CD4-positive, alpha-beta T cell (primary cell): ENCODE measurements at places on chromosomes 2 and 18.
A peak's percentile ranks its signal among the peaks of the same experiment; 100 is the strongest.

DNA sequence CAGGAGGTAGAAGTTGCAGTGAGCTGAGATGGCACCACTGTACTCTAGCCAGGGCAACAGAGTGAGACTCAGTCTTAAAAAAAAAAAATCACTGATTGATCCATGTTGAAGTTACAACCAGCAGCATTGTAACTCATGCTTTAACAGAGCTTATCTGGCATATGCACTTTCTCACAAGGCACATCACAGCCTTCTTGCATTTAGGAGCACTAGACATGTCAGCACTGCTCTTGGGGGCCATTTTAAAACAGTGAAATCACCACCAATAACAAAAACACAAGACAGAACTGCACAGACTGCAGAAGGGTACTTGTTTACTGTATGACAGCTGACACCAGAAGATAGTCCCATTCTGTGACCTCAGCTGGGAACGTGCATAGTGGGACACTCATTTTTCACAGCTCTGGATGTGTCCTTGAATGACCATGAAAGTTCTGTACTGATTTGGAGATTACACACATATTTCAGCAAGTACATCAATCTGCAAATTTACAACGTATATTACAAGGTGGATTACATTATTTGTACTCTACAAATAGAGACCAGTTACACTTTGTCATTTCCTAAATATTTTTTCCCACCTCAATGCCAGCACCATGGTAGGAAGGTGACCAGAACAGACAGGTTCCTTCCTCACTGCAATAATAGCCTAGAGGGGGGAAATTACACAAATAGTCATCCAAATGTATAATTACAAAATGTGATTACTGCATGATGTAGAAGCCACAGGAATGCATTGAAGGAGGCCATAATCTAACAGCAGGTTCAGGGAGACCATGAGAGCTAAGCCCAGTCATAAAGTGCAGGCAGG lies 35.1 kb downstream of the CCBE1 start:
- DNase-seq, result no peak

DNA sequence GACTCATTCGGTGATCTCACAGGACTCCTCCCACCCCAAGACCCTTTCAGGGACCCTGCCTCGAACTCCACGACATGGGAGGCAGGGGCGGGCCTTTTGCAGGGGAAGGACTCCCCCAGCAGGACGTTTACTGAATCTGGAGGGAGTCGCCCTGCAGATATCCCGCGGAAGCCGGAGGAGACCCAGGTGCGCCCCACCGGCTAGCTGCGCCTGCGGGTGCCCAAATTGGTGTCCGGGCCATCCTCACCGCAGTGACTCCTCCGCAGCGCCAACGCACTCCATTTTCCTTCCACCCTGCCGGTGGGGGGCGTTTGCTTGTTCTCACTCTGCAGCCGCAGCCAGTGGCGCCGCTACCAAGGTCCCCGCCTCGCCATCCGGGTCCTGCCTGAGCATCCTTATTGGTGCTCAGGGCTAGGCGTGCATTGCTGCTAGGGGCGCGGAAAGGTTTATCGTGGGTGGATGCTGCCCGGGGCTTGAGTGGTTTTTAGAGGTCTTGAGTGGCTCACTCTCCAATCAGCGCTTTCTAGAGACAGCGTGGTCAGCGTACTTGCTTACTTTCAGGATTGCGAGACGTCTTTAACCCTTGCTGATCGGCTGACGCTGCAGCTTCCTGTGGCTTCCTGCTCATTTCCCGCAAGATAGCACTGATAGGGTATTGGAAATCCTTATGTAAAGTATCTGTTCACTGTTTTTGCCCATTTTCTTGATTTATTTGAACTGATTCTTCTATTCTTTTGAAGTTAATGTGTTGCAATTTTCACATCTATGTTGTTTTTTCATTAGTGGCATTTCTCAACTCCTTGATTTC lies 81.4 kb downstream of the BIN1 start:
- DNase-seq, result peak; percentile 65

DNA sequence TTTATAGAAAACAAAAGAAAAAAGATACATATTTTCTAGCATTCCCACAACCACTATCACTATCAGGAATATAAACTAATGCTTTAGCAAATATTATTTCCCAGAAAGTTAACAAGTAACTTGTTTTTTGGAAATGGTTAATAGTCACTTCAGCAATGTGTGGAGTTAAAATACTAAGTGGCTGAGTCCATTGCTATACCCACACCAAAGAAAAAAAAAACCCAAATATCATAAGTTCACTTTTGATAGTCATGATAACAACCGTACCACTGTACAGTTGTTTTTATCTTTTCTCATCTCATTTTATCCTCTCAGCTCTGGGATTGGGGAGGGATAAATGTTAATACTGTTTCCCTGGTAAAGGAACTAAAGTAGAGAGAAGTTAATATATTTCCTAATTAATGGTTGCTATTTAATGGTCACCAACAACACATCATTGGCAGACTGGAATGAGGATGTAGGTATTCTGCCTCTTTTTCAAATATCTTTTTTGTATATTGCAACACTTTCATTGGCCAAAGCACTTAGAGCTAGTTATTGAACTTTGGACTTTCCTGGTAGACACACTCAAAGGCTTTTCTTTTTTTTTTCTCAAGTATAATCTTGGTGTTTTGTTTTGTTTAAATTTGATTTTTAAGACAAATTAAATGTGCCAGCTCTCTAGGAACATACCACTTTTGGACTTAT lies 18.4 kb upstream of the KANSL1L start:
- DNase-seq, result no peak

- no peak for DNase-seq
Observed at GRCh38 chr2:105324732-105325131, 4.8 kb downstream of the TGFBRAP1 start.

DNA sequence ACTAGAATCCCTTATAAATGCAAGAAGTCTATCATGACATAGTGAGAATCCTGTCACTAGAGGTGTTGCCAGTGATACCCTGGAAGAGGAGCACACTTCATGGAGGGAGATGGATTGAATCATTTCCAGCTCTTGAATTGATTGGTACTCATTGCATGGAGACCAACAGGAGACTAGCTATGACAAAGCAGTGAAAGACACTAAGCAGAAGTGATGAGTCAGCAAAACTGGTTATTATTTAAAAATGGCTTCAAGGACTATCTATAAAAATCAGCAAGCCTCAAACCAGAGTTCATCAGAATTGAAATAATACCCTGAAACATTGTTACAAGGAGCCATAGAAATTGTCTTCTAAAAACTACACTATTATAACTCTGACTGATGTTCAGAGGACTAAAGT lies 200.3 kb downstream of the PDE11A start:
- DNase-seq, result no peak

DNA sequence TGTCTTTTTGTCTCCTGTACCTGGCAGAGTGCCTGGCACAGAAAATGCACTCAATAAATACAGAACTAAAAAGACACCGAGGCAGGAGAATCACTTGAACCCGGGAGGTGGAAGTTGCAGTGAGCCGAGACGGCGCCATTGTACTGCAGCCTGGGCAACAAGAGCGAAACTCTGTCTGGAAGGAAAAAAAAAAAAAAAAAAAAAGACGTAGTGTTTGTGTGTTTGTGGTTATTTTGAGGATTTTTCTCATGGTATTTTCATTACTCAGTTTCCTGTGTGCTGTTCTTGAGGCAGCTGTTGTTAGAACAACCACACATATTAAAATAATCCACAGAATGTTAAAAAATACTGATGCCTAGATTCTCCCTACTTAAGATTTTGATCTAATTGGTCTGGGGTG lies 519.2 kb upstream of the SPHKAP start:
- DNase-seq, result no peak

DNA sequence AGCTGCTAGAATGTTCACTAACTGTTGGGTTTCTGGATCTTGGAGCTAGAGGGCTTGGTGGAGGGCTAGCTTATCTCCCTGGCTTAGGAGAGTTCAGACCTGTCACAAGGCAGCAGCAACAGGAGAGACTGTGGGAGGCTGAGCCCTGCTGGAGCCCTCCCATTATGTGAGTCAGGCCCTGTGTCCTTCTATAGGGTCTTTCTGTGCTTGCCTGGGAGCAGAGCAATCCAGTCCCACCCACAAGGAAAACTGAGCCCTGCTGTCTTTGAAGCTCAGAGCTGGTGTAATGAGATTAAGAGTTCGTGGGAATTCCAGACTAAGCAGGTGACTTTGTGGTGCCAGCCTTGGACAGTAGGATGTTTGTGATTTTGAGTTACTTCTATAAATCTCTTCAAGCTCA lies 249.0 kb downstream of the TTC32 start:
- DNase-seq, result no peak

GRCh38 chr2:119525614-119526013 lies 1.3 kb upstream of the SCTR start:
- no peak for DNase-seq

- no peak for DNase-seq
Observed at GRCh38 chr2:11932962-11933361, 186.5 kb downstream of the LPIN1 start.

GRCh38 chr2:75356865-75357264 lies 157.5 kb upstream of the TACR1 start:
- DNase-seq, result no peak

GRCh38 chr2:191086706-191087105 lies 64.1 kb downstream of the STAT4 start:
- no peak for DNase-seq

GRCh38 chr18:11872479-11873136 lies 21.4 kb downstream of the CHMP1B start:
- DNase-seq, result no peak

DNA sequence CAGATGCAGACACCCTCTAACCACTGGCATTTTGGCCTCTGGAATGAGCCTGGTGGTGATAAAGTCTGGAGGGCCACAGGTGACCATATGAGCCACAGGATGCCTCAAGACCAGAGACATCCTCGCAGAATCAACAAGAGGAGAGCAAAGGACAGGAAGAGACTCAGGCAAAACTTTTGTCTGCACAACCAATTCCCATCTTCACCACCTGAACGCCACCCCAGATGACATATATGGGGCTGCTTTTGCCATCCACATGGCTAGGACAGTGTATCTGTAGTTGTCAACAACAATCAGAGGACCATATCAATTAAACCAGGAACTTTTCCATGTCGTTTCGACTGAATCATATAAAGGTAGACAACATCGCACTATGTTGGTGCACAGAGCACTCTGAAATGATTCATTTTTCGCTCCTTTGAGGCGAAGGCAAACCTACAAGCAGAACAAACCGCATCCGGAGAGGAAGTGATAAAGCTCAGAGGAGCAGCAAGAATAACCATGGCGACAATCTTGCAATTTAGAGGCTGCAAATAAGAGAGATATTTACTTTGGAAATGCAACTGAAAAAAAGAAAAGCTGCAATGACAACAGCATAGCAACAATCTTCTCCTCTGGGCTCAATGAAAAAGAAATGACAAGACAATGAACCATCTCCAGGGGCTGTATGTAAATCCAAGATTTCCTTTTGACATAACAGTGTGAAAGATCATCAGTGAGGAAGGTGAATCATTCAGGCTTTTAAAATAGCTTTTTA lies 204.5 kb downstream of the ARL4C start:
- peak; percentile 92 for DNase-seq

DNA sequence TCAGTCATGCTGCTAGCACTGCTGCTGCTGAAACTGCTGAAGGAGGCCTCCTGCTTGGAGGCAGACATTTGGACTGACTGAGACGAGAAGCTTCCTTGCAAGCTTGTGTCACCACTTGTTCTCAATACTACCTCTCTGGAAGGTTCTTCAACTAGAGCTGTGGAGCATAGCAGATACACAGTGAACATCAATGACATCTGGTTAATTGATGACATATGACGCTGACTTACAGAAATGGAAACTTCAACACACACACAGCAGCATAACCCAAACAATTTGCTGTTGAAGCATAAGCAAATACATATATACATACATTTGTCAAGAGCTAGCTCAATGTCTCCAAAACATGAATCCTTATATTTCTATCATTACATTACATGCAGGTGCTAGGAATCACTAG lies 47.3 kb downstream of the PLEKHA3 start:
- no peak for DNase-seq

DNA sequence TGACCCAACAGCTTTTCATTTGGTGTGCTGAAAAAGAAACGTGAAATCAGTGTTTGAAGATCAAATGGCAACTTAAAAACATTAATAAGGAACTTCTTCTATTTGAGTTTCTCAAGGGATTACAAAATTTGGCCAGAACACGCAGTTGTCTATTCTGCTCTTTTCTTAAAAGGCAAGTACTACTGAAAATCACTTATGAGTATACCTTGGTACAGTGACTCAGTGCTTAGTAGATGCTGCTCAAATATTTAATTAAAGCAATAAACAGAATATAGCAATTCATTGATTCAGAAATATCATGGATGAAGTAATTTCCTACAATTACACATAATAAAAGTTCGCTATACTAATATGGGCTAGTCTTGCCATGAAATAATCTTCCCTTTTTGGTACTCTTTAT lies 38.2 kb upstream of the MCM6 start:
- DNase-seq, result no peak

GRCh38 chr2:1582891-1583341 lies 161.4 kb downstream of the PXDN start:
- no peak for DNase-seq

- DNase-seq, result no peak
Observed at GRCh38 chr2:23286031-23286757, 98.8 kb upstream of the KLHL29 start.

DNA sequence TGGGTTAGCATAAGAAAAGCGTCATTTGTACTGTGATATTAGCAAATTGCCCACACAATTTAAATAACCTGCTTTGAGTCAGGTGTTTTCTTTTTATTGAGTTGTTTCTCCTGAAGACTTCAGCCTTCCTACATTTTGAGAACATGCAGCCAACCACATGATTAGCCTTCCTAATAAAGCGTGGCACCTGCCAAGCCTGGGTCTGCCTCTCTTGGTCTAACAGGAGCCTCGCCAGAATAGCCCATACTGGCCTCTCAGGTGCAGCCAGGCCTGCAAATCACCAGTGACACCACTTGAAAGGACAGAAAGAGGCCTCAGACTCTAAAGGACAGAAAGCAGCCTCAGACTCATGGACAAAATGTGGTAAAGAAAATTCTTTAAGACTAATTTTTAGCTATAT lies 653.8 kb downstream of the BCL11A start:
- no peak for DNase-seq

DNA sequence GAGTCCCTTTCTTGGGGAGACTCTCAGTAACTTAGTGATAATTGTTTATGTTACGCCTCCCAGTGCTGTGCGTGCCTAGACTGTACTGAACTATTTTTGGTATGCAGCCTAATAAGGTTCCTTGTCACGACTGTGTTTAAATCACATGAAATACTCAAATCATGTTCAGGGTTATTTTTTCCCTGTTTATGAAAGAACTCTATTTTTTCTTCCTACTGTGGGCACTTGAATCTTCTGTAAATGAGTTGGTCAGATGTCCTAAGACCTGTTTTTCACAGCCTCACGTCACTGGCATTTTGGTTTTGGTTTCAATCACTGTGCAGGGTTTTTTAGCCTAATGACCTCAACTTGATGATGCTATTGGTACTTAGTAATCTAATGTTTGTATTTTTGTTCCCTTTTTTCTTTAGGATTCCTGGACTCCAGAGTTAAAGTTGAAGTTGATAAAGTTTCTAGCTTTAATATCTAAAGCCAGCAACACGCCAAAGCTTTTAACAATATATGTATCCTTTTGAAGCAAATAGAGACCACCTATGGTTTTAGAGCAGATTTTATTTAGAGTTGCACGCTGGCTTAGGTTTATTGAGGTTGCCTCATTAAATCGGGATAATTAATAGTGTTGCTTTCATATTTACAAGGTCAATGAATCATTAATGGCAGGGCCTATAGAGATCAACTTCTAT lies 24.0 kb downstream of the ARMC9 start:
- DNase-seq, result no peak
